ENCODE measurements at places on chromosomes 16 and 17.

DNA sequence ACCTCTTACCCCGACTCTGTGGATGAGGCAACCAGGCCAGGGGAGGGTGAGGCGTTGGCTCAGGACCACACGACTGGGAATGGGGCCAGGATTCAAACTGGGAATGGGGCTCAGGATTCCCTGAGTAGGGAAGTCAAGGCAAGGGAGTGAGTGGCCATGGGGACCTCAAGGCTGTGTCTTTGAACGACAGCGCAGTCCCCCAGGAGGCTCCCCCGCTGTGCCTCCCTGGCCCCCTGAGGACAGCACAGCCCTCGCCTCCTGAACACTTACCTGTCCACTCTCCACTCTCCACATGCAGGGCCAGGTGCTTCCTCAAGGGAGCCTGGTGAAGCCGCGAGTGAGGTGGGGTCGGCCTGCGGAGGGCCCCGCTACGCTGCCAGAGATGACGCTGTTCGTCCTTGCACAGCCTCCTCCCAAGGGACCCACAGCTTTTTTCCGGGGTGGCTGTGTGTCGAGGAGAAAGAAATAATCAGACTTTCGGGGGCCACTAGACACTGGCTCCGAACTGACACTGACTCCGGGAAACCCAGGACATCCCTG lies 6.9 kb downstream of the ZNF469 start:
- no peak for DNase-seq

DNA sequence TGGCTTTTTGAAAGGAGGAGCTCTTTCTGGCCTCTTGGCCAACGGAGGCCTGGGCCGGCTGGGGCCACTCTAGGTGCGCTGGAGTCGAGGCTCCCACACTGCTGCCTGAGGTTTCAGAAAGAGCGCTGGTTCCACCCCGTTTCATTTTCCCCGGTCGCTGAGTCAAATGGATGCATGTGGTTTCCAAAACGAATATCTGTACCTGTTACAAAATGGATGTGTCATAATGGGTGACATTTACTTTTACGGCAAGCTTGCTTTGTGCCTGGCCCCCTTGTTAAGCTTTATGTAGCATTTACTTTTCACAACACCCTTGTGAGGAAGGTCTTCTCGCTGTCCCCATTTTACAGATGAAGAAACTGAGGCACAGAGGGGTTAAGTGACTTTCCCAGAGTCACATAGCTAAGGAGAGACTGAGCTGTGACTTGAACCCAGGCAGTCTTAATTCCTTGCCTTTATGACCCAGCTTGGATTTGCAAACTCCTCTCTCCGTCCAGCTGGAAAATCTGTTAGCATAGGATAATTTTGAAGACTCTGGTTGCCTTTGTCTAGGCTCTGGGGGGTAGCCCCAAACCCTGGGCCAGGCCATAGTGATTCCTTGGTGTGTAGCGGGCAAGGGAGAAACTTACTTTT lies 10.6 kb downstream of the KSR1 start:
- DNase-seq, result no peak

DNA sequence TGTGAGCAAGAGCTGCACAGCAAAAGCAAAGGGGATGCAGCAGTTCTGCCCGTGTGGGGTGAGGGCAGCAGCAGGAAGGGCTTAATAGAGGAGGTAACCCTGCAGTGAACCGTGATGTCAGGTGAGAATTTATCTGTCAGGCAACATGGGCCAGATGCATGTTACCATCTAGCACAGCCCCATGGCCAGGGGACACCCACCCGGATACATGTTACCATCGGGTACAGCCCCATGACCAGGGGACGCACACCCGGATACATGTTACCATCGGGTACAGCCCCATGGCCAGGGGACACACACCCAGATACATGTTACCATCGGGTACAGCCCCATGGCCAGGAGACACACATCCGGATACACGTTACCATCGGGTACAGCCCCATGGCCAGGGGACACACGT lies 99.4 kb downstream of the RBFOX3 start:
- DNase-seq, result no peak

GRCh38 chr16:49585143-49585832 lies 211.7 kb downstream of the C16orf78 start:
- DNase-seq, result no peak

- no peak for DNase-seq
These were observed 318.0 kb downstream of the BCAS3 start for GRCh38 chr17:60995680-60996079.
